ENCODE measurements at places on chromosomes 3 and 15.

DNA sequence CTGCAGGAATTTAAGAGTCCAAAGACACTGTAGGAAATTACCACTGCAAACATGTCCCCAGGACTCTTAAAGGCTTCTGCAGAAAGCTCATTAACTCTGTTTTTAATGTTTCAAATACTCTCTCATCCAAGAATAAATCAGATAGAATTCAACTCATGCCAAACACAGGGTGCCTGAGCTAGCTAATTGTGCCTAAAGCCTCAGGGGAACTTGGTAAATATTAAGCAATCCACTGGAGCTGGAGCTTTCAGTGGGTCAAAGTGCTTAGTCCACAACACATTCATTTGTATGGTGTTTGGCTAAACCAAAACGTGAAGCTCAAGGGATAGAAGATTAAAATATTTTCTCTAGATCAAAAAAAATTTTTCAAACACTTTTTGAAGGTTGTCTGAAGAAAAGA is 131.4 kb downstream of the THRB start:
- no peak for DNase-seq

DNA sequence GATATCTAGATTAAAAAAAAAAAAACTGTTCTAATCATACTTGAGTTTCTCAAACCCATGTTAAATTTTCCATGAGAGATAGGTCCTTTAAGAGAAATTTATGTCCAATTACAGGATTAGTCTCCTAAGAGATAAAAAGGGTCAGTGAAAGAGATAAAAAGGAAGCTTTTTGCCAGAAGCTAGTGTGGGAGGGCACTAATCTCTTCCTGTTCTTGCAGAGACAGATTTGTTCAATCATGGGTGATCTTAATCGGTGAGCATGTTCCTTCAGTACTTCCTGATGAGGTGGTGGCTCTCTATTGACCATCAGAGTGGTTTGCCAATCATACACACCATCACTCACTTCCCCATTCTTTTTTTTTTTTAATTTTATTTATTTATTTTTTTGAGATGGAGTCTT is 16.9 kb upstream of the LPP start:
- no peak for DNase-seq

DNA sequence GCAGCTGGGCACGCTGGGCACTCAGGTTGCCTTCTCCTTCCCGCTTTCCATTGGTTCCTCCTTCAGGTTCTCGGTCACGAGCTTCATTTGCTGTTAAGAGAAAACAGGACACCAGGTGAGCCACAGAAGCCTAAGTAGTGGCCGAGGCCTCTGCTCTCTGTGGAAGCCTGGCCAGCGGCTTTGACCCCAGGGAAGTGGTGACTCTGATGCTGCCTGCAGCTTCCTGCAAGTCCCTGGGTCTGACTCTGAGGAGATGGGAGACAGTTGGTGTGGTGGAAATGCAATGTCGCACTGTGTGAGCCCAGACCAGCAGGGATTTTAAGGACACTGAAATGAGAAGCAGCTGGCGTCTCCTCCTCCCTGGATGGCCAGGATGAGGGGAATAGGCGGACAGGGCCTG is 80.5 kb downstream of the SNRK start:
- DNase-seq, result no peak

DNA sequence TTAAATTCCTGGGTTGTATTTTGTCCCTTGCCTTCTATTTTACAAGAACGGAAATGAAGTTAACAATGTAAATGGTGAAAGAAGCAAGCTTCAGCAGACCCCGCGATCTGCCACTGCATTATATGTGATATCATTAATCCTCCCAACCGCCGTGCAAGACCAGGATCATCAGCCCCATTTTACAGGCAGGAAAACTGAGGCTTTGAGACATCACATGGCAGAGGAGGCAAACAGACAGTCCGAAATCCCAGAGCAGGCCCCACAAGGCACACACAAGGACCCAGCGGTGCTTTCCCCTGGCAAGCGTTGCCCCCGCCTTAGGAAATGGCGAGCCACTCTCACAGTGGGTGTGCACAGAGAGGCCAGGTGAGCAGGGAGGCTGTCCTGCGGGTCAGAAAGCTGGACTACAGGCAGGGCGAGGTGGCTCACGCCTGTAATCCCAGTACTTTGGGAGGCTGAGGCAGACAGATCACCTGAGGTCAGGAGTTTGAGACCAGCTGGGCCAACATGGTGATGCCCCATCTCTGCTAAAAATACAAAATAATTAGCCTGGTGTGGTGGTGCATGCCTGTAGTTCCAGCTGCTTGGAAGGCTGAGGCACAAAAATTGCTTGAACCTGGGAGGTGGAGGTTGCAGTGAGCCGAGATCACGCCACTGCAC is 16.2 kb downstream of the FGD5 start:
- no peak for DNase-seq

GRCh38 chr3:122510878-122511535 is 3.7 kb downstream of the KPNA1 start:
- DNase-seq, result no peak

- no peak for DNase-seq
Measured at GRCh38 chr15:70856177-70856883, 2.4 kb upstream of the LARP6 start.

GRCh38 chr3:140315955-140316354 is 361.9 kb upstream of the TRIM42 start:
- DNase-seq, result no peak

- DNase-seq, result no peak
Measured at GRCh38 chr15:85423256-85423655, 42.9 kb downstream of the AKAP13 start.
